ENCODE measurements at places on chromosomes 11 and 22.

DNA sequence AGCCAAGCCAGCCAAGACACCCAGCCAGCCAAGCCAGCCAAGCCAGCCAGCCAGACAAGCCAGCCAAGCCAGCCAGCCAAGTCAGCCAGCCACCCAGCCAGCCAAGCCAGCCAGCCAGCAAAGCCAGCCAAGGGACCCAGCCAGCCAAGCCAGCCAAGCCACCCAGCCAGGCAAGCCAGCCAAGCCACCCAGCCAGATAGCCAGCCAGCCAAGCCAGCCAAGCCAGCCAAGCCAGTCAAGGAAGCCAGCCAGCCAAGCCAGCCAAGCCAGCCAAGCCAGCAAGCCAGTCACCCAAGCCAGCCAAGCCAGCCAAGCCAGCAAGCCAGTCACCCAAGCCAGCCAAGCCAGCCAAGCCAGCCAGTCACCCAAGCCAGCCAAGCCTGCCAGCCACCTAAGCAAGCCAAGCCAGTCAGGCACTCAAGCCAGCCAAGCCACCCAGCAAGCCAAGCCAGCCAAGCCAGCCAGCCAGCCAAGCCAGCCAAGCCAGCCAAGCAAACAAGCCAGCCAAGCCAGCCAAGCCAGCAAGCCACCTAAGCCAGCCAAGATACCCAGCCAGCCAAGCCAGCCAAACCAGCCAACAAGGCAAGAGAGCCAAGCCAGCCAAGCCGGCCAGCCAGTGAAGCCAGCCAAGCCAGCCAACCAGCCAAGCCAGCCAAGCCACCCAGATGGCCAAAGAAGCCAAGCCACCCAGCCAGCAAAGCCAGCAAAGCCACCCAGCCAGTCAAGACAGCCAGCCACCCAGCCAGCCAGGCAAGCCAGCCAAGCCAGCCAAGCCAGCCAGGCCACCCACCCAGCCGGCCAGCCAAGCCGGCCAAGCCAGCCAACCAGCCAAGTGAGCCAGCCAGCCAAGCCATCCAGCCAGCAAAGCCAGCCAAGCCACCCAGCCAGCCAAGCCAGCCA, 33.3 kb downstream of the CCT8L2 start:
- no peak for DNase-seq

GRCh38 chr11:1702506-1702905, 5.5 kb downstream of the KRTAP5-6 start:
- DNase-seq = no peak

DNA sequence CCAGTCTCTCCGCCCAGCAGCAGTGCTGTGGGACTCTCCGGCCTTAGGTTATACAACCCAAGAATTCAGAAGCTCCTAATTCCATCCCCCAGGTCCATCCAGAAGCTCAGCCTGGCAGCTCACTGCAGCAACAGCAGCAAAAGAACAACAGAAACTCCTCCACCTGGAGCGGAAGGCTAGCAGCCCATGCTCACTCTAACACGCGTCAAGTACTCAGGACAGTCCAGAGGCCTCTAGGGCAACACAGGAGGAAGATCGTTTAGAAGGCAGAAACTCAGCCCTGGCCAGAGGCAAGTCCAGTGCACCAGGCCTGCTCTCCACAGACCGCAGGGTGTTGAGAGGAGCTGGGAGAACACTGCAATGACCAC, 17.1 kb downstream of the PLA2G6 start:
- DNase-seq = no peak

DNA sequence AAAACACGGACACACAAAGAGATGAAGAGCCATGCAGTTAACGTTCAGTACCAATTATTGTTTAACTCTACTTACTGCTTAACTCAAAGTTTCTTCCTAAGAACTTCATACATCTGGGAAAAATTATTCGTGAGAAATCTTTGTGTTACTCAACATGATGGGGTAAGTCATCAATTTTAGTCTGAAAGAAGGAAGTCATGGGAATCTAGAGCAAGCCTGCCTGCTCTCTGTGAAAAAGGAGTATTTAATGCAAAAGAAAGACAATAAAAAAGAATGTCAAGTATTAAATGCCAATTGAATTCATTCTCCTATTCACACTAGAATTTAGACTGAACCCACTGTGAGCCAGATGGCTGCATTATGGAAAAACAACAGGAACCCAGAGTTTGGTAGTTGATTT, 16.0 kb downstream of the TMEM123 start:
- DNase-seq = no peak

DNA sequence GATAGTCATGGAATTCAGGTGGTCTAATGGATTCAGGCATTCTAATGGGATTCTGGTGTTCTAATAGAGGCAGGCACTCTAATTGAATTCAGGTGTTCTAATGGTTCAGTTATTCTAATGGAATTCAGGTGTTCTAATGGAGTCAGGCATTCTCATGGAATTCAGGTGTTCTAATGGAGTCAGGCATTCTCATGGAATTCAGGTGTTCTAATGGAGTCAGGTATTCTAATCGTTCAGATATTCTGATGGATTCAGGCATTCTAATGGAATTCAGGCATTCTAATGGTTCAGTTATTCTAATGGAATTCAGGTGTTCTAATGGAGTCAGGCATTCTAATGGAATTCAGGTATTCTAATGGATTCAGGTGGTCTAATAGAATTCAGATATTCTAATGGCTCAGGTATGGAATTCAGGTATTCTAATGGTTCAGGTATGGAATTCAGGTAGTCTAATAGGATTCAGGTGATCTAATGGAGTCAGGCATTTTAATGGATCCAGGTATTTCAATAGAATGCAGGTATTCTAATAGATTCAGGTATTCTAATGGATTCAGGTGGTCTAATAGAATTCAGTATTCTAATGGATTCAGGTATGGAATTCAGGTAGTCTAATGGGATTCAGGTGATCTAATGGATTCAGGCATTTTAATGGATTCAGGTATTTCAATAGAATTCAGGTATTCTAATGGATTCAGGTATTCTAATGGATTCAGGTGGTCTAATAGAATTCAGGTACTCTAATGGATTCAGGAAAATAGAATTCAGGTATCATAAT, 22.0 kb upstream of the PHF21B start:
- no peak for DNase-seq

DNA sequence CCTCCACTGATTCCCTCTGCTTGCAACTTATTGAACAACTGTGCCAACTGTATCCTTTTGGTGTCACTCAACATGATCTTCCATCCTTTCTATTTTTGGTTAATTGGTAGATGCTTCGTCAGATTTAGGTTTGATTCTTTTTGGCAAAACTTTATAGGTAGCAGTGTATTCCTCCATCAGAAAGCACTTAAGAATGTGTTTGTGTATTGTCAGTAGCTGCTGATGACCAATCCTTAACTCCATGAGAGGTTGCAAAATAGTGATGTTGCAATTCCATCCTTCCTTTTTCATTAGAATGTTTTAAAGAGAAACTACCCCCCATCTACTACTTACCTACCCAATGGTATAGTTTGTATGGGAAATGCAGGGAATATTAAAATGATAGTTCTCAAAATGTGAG, 22.1 kb downstream of the FAM76B start:
- no peak for DNase-seq

DNA sequence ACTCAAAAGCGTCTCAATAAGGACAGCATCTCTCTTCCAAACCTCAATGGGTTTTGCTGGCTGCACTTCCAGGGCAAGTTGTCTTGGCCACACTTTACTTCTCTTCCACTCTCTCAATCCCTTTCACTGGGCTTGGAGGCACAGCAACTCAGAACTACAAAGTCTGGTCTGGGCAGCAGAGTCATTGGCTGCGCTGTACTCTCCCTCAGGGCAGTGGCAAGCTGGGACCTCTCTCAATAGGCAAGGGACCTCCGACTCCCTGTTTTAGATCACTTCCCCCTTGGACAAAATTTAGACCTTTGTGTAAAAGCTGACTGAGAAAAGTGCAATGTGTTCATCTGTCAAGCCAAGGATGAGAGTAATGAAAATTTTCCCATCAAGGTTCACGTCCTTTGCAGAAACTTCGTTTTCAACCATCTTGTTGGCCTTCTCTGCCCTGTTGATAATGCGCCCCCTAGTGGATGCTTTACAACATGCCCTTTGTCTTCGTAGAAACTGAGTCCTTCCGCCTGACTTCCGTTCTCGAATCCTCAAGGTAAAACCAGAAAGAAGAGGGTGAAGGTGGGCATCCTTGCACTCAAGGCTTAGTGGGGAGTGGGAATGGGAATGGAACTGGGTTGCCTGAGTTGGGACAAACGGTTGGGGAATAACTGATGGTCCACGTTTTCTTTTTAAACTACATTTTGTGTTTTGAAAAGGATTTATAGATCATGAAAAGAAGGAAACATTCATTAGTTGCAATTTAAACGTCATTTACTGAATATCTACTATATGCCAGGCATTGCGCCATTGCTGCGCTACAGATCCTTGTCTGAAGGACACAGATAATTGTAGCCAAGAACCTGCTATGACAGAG, 99.1 kb downstream of the CD44 start:
- DNase-seq = peak; percentile 42

- DNase-seq = no peak
Observed at GRCh38 chr22:49170053-49170452, 657.6 kb downstream of the BRD1 start.

DNA sequence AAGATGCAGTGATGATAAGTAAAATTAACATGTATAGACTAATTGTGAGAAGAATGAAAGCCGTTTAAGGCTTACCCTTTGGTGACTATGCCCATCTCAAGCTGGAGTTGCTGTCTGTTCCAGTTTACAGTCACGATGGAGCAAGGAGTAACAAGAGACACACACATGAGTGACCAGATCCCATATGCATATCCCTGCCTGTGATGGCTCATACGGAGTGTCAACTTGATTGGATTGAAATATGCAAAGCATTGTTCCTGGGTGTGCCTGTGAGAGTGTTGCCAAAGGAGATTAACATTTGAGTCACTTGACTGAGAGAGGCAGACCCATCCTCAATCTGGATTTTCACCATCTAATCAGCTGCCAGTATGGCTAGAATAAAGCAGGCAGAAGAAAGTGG, 786.8 kb downstream of the FAM181B start:
- DNase-seq = no peak

DNA sequence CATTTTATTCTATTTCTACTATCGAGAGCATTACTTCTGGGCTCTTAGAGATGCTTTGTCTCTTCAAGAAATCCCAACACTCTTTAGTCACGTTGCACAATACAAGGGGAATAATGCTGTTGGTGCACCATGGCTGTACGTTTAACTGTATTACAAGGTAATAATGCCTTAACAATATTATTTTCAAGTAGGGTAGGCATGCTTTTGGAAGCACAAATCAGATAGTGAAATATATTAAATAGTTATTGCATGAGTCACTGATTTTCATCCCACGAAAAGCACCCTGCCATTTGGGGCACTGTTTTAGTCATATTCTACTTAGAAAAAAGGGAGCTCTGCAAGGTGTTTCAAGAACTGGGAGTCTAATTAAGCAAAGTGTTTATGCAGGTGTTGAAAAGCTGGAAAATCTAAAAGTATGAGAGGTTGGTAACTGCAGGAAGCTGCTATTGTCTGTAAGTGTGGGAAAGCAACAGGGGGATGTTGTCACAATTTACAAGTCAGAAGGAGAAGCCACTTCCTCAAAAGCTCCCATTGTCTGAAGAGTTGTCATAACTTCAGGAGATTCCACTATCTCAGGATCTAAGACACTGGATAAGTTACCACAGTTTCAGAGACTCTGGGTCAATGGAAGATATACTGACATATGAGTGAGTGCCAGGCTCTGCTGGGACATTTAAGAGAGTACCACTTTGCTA, 218.2 kb downstream of the JRKL start:
- no peak for DNase-seq

GRCh38 chr11:101305496-101305895, 175.9 kb upstream of the PGR start:
- DNase-seq = no peak

- DNase-seq = no peak
Observed at GRCh38 chr22:41661088-41661487, 27.6 kb downstream of the SNU13 start.

All from effector memory CD4-positive, alpha-beta T cell (primary cell).